ENCODE measurements at places on chromosomes 1 and 21. TPM values are rescaled to one million over a fixed set of nuclear protein-coding genes. Genes with fewer than 3 reads are reported as not detected.

Gene TMEM269
- total RNA-seq, result 0.09 TPM

Gene CERS2
- total RNA-seq, result 194 TPM

Gene TMEM63A
- total RNA-seq, result 108 TPM

DNA sequence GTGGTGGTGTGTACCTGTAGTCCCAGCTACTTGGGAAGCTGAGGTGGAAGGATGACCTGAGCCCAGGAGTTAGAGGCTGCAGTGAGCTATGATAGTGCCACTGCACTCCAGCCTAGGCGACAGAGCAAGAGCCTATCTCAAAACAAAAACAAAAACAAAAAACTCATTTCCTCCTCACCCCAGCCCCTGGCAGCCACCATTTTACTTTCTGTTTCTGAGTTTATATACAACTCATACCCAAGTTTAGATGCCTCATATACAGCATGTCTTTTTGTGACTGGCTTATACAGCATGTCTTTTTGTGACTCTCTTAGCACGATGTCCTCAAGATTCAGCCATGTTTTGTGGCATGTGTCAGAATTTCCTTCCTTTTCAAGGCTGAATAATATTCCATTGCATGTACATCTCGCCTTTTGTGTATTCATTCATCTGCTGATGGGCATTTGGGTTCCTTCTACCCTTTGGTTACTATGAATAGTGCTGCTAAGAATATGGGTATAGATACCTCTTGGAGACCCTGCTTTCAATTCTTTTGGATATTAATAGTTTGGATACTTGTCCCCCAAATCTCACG lies 14.7 kb downstream of the COA7 start:
- H3K4me1 ChIP-seq, result no peaks in the 10 kb centered on the region
- no peak for DNase-seq
- H3K27me3 ChIP-seq, result no peaks in the 10 kb centered on the region
- H3K36me3 ChIP-seq, result peaks cover 5% of the 10 kb centered on the region

DNA sequence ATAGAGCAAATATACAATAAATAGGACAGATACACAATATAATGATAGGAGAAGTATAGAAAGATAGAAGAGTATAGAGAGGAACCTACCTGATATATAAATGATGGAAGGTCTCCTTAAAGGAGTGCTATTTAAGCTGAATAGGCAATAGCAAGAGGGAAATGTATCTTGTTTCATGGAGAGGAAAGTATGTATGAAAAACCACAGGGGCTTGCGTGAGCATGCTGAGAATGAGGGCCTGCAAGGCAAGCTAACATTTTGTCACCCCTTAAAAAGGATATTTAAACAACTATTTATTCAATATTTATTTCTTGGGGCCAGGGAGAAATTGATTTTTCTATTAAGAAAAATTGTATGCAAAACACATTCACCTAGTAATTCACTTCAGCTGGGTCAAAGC lies 150.9 kb upstream of the ZRANB2 start:
- no peak for DNase-seq
- no peak overlapping the region for H3K4me3 ChIP-seq
- H3K27me3 ChIP-seq, result no peaks in the 10 kb centered on the region
- no peaks in the 10 kb centered on the region for H3K36me3 ChIP-seq
- H3K27ac ChIP-seq, result no peak overlapping the region

DNA sequence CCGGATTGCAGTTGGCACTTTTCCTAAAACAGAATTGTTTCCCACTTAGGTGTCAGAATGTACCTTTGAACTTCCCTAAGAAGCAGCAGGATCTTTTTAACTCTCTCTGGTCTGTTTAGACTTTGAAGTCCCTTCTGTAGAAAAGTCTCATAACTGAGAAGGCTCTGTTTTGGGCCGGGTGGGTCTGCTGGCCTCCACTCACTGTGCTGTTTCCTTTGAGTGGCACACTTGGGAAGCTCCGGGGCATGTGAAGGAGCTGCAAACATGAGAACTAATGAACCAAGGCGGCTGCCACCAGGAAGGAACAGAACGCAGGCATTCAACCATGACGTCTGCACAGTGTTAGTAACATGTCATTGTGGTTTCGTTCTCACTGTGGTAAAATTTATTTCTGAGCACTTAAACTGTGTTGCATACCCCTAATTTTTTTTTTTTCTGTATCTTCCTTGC lies 19.5 kb upstream of the NCMAP start:
- H3K36me3 ChIP-seq, result peaks cover 8% of the 10 kb centered on the region
- no peak for DNase-seq
- H3K4me1 ChIP-seq, result no peaks in the 10 kb centered on the region
- H3K4me3 ChIP-seq, result no peak overlapping the region

Measured in lung (tissue), 17 donors.